ENCODE measurements at places on chromosomes 7 and 10.

DNA sequence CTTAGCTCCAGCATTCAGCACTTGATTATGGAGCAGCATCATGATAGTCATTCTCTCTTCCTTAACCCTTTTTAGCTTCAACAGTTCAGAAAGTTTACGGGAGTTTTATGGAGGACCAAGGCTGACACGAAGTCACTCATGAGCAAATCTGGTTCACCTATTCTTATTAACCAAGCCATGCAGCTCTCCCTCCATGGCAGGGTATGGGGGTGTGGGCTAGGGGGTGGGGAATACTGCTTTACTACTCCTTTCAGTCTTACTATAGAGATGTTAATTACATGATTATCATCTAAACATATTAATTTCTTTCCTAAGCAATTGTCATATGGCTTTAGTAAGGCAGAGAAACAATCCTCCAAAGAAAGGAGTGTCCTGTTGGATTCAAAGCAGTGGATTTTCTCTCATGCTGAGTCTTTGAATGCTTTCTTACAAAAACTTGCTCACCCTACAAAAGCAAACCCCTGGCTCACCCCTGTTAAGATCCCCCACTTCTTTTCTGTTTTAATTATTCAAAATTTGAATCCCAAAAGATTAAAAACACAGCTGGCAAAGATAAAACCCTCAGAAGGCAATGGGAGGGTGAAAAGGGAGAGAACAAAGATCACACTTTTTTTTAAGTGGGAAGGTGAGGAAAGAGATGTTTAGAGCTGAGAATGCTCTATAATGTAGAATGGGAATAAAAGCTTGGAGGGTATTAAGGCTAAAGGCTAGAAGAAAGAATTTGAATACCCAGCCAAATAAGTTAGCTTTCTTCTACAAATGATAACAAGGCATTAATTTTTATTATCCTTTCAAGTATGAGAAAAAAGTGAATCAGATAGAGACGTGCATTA is 46.4 kb upstream of the SEMA3E start:
- DNase-seq, result no peak

DNA sequence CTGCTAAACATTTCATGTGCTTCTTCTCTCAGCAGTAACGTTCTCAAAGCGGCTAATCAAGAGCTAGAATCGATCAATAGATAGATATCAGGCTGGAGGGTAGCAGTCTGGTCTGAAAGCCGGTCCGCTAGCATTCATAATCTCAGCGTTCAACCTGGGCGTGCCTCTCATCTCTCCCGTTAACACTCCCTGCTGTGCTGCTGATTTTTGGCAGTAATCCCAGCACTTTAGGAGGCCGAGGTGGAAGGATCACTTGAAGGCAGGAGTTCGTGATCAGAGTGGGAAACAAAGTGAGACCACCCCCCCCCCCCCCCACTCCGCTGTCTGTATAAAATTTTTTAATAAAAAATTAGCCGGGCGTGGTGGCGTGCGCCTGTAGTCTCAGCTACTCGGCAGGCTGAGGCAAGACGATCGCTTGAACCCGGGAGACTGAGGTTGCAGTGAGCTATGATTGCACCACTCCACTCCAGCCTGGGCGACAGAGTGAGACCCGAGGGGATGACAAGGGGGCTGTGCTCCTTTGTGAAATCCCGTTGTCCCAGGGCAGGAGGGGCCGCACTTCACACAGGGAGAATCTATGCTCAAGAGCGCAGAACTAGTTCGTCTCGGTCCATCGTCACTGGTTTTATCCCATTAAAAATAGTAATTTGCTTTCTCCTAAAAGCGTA is 624 bp upstream of the CEP55 start:
- DNase-seq, result no peak

- no peak for DNase-seq
Measured at GRCh38 chr7:12594122-12594897, 23.8 kb downstream of the SCIN start.

DNA sequence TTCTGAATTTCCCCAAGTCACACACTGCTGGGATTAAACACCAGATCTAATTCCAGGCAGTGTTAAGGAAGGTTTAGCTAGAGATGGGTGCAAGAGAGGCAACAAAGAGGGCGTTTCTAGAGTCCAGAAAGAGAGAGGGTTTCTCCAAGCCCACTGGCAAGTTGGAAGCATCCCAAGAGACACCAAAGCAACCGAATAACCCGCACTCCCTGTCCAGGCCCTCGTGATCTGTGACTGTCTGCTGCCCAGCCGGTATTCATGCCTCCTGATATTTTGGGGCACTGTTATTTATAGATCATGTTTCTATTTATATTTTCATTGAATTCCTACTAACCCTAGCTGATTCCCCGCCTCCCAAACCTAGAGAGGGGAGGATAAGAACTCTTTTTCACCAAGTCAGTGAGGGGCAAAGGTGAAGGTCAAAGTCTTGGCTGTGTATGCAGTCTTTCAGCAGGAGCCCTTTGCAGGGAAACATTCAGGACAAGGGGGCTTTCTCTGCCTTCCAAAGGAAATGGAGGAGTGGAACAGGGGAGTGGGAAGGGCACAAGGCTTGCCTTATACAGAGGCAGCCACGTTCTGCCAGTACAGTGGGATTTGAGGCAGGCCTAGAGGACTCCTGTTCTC is 103.6 kb downstream of the SH3PXD2A start:
- DNase-seq, result no peak

- no peak for DNase-seq
Measured at GRCh38 chr10:74233281-74233680, 82.3 kb downstream of the ADK start.

GRCh38 chr10:127897177-127897576 is 4.4 kb upstream of the CLRN3 start:
- no peak for DNase-seq

DNA sequence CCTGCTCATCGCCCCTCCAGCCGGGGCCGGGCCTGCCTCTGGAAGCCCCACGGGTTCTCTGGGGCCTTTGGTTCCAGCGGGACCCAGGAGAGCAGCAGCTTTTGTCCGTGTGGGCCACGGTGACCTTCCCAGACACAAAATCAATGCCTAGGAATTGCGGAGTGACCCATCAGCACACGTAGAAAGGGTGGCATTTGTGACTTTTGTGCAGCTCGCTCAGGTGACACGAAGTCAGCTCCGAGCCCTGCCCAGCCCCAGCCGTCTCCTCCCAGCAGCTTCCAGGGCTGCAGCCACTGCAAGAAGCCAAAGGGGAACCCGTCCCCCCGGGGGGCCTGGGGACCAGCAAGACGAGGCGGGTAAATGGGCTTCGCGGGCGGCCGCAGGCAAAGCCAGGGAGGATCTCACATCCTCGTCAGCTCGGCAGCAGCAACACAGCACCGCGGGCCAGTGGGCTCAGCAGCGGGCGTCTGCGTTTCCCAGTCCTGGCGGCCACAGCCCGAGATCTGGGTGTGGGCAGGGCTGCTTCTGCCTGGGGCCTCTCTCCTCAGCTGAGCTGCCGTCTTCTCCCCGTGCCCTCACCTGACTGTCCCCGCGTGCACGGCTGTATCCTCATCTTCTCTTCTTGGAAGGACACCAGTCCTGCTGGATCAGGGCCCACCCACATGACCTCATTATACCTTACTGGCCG is 88.5 kb downstream of the PAXIP1 start:
- no peak for DNase-seq

DNA sequence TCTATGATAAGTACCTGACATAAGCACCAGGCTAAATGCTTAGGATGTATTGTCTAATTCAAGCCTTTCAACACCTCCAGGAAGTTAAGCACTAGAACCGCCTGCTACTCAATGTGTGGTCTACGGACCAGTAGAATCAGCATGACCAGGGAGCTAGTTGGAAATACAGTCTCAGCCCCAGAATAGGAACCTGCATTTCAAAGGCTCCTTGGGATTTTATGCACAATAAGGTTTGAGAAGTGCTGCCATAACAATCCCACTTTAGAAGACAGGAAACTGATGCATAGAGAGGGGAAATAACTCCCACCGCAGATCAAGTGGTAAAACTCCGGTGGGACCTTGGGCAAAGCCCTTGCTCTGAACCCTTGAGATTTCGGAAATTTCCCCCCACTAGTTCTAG is 8.8 kb upstream of the DUSP5 start:
- DNase-seq, result peak; percentile 23

- DNase-seq, result no peak
Measured at GRCh38 chr7:97149843-97150242, 32.3 kb downstream of the SDHAF3 start.

DNA sequence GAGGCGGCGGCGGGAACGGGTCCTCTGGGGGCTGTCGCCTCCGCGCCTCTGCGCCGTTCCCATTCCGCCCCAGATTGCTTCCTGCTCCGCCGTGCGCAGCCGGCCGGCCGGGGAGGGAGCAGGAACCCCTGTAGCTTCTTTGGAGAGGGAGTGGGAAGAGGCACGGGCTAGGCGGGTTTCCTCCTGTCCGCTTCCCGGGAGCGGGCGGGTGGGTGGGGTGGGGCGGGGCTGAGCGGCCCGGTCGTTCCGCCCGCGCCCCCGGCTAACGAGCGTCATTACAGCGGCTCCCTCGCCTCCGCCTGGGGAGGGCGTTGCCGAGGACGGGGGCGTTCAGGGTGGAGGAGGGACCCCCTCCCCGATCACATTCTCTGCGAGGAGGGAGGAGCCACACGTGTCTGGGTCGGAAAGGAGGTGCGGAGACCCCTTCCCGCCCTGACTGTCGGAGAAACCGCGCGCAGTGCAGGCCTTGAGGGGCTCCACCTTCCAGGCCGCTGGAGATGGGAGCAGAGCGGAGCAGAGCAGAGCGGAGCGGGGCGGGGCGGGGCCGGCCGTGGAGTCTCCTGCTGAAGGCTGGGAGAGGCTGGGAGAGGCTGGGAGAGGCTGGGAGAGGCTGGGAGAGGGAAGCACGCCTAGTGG is 39.7 kb downstream of the AGAP3 start:
- DNase-seq, result no peak

DNA sequence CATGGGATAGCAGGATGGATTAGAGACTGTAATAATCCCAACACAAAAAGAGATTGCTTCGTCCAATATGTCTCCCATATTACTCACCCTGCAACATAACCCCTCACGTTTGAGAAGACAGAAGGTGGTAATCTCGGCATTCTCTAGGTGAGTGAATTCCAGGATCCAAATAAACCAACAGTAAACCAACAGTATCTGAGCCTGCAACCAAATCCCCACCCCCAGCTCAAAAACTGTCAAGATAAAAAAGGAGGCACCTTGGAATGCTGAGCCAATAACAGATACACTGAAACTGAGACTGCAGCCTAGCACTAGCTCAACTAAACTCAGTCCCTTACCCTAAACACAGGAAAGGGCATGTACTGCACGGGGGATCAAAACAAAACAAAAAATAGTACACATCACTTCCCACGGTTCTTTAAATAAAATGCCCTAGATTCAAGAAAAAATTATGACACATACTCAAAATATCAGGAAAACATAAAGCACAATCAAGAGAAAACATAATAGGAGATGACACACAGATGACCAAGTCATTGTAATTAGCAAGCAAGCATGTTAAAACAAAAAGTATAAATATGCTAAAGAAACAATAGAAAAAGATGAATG is 28.0 kb downstream of the IPMK start:
- no peak for DNase-seq

DNA sequence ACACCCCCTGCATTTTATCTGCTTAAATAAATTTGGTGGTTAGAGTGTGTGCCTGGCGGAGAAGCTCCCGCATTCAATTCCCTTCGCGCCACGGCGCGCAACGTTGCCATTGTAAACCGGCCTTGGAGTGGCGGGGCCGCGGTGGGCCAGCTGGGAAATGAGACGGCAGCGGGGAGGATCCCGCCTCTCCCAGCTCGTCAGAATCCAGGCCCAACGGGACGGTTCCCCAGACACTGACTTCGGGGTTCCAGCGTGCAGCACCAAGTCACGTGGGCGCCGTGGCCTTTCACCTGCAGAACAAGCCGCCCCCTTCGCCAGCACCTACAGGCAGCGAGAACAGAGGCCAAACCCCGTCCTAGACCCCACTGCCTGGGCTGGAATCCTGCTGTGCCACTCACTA is 103.4 kb downstream of the GRID1 start:
- no peak for DNase-seq

DNA sequence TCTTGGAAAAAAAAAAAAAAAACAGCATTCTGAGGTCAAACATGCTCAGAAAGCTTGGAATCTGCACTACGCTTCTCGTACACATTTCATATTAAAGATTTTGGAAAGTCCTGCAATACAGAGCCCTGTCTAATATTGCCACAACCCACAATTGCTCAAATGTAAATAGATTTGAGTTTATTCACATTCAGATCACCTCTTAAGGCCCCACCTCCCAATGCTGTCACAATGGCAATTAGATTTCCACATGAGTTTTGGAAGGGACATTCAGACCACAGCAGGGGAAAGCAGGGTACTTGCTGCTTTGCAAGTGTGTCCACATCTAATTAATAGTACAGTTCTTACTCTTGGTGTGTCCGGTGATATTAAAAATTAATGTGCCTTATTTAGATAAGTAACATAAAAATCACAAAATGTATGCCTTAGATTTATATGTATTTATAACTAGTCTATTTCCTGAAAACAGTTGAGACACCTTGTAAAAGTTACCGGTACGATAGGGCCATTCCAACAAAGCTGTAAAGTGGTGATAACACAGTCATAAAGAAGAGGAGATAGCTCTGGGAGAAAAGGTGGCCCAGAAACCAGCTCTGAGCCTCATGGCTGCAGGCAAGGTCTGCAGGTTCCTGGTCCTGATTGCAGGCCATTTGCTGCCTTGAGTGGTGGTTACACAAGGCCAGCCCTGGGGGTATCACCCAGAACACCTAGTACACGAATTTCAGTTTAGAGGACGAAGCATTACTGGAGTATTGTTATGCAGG is 27.9 kb downstream of the EGFR start:
- no peak for DNase-seq

GRCh38 chr7:22665923-22666322 is 61.1 kb upstream of the IL6 start:
- no peak for DNase-seq

DNA sequence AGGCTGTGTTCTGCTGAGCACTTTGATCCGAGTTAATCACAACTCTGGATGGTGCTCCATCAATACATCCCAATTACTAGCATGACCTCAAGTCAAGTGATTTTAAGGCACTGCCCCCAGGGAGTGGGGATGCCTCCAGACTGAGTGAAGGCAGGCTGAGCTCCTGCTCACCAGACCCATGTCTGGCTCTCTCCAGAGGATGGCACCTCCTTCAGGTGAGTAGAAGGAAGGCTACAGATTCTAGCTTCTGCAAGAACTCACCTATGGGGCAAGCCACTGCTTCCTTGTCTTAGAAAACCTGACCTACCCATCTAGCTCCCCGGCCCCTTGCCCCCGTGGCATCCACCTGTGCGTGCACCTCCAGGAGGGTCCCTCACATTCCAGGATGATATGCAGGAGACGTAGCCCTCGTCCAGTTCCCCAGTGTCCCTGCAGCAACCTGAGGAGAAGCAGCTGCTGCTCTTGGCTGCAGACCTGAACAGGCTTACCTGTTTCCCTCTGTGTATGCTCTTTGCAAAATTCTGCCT is 390.3 kb downstream of the GRID1 start:
- no peak for DNase-seq

Data from KBM-7 (cell line).